ENCODE measurements at places on chromosomes 7 and 10.

DNA sequence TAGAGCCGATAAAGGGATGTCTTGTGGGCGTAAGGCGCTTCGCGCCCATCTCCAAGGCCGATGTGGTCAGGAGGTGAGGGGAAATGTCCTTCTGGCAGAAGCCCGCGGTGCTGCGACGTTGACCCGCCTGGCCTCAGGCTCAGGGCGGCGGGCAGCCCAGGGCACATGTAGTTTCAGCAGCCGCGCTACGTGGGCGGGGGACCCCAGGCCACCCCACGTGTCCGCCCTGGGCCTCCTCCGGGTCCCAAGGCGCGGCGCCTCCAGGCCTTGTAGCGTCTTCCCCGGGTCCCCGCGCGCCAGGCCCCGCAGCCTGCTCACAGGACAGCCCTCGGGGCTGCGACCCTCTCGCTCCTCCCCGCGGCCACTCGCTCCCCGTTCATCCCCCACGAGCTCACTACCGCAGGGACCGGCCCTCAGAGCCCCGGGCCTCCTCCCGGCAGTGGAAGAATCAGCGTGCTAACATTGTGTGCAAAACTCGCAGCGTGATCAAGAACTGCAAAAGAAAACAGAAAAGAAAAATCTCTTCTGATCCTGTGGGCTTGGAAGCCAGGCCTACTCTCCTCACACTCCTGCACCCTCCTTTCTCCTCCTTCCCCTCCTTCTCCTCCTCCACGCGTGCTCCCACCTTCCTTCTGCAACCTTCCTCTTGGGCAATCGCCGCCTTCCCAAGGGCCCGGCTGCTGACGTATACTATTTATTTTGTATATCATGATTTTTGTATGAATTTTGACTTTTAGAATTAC is 4.4 kb upstream of the TBX20 start:
- DNase-seq = no peak

DNA sequence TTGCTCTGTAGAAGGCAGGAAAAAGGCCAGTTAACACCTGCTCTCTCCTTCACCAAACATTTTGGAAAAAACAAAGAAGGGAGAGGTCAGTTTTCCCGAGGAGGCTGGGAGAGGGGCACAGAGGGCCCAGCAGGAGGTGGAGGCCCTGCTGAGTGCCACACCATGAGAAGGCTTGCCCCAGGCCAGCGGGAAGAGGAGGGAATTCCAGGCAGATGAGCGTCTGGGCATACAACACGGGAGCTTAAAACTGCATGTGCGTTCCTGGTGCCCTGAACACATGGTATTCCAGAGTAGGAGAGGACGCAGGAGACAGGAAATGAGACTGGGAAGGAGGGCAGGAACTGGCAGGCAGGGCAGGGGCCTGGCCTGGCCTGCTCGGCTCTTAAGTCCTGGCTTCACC is 182.4 kb downstream of the CCDC3 start:
- no peak for DNase-seq

DNA sequence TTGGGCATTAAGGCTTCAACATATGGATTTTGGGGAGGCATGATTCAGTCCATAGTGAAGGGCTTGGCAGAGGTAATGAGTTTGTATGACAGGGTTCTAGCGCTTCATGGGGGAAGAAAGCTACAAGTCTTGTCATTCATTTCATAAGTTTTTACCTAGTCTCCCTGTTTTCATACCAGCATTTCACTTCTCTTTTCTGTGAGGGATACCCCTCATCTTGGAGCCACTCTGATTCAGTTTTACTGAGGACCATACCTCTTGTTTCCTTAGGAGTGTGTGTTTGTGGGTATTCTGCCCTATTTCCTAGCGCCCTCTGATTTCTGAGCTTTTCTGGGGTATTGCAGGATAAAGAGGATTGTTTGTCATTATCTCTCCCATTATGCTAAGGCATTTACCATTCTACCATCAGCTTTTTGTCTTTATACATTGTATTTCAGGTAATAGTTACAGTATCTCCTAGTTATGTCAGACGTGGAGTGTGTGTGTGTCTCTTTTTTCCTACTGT is 6.8 kb downstream of the RSBN1L start:
- DNase-seq = no peak

DNA sequence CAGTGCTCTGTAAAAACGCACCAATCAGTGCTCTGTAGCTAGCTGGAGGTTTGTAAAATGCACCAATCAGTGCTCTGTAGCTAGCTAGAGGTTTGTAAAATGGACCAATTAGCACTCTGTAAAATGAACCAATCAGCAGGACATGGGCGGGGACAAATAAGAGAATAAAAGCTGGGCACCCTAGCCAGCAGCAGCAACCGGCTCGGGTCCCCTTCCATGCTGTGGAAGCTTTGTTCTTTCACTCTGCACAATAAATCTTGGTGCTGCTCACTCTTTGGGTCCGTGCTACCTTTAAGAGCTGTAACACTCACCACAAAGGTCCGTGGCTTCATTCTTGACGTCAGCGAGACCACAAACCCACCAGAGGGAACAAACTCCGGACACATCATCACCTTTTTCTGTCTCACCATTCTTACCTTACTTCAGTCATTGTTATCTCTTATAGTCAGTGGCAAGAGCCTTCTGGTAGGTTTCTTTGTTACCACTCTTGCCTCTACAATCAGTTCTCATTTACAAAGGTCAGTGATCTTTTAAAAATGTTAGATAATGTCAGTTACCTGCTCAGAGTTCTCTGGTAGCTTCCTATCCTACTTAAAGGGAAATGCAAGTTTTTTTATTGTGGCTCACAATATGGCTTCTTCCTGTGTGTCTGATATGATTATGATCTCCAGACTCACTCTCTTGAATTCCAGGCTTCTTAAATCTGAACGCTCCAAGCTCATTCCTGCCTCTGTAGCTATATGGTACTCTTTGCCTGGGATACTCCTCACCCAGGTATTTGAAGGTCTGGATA is 4.5 kb downstream of the STAM start:
- DNase-seq = no peak

GRCh38 chr7:45217358-45217757 is 59.8 kb downstream of the RAMP3 start:
- no peak for DNase-seq

DNA sequence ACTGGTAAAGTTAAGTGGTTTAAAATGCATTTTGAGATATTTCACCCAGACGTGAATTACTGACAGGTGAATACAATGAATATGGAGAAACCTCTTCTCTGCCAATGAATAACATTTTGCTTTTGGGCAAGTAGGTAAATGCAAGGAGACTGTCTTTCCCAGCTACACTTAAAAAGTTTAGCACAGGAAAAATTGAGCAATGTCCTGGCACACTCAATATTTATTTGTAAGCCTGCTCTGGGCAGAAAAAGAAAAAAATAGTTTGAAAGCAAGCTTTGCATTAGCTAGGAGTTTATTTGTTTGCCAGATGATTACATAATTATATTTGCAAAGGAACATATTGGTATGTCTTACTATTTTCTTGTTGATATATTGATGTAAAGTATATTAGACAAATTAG is 624.2 kb downstream of the ACTR3B start:
- no peak for DNase-seq

DNA sequence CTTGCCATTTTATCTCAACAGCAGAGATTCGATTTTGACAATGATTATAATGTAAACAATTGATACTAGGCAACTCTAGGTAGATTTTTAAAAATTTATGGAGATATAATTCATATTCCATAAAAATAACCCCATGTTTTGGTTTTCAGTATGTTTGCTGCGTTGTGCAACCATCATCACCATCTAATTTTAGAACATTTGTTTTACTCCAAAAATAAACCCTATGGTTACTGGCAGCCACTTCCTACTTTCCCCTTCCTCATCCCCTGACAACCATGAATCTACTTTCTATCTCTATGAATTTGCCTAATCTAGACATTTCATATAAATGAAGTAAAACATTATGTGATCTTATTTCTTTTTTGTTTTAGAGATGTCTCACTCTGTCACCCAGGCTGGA is 401.9 kb downstream of the THSD7A start:
- DNase-seq = no peak

DNA sequence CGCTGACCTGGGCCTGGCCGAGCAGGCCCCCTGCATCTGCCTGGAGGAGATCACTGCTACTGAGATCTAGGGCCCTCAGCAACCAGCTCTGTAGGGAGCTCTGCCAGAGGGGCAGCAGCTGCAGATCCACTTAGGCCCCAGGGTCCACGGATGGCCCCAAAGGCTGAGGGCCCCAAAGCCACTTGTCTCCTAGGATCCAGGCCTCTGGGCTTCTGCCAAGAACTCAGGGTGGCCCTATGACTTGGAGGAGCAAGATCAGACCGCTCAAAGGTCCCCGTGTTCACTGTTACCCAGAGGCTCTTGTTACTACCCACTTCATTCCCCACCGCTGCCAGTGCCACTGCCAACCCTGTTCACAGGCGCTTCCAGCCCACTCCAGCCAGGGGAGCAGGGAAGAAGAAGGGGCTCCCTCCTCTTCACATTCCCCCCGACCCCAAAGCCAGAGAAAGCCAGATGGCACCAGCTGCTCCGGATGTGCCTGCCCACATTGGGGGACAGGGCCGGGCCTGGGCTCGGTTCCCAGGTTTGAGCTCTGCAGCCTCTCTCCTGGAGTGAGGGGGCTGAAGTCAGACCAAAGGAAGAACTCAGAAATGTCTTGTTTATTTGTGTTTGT is 7.6 kb downstream of the LZTS2 start:
- DNase-seq = no peak

- DNase-seq = no peak
Observed at GRCh38 chr7:128217030-128217805, 23.9 kb upstream of the LEP start.

DNA sequence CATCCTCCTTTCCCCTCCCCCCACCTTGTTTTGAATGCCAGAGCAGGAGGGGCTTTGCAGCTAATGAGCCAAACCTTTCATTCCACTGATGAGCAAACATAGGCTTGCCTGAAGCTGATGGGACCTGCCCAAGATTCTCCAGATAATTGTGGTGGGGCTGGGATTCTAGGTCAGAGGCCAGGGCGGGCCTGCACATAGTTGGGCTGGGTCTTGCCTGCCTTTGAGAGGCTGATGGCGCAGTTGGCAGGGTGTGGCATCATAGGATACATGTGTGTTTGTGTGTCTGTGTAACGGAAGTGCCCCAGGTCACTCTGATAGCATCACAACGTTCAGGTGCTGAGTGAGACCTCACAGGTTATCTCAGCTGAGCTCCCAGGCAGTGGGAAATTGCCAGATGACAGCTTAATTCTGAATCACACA is 22.9 kb downstream of the BTBD16 start:
- DNase-seq = no peak

GRCh38 chr10:123287594-123288247 is 133.5 kb downstream of the BUB3 start:
- no peak for DNase-seq

DNA sequence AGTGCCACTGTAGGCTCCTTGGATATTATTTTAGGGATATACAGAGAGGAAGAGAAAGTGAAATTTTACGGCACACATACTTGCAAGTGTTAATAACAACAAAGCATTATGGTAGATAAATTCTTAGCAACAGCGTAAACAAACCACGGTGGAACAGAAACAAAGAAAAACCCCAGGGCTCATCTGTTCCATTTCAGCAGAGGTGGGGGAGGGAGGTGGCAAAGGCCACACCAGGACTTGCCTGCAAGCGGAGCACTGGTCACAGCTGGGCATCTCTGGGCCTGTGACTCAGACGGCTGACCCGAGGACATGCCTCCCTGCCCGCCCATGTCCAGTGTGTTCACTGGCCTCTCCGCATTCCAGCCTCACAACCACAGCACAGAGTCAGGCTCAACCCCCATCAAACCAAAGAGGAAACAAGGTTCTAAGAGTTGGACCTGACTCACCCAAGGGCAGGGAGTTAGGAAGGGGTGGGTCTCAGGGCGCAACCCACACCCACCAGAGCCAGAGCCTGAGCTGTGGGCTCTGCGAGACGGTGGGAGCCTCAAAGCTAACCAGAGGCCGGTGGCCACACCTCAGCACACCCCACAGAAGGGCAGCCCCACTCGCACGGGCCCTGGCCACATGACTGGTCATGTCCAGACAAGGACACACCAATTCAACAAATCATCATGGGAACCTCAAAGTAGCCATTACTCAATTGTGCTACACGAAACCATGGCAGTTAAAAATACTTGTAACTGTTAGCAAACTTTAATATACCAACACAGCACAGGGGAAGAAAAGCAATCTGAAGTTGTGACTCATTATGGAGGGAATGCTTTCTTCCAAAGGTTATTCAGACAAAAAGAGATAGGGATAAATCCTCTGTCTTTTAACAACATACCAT is 10.7 kb downstream of the ESYT2 start:
- DNase-seq = no peak

- DNase-seq = no peak
Observed at GRCh38 chr10:11515596-11516430, 95.6 kb downstream of the USP6NL start.

- no peak for DNase-seq
Observed at GRCh38 chr7:123680580-123680979, 24.9 kb downstream of the LMOD2 start.

- DNase-seq = no peak
Observed at GRCh38 chr7:34163956-34164355, 258.6 kb downstream of the BMPER start.

- DNase-seq = no peak
Observed at GRCh38 chr10:6776170-6776569, 196.1 kb upstream of the PRKCQ start.
